DMS79 (cell line): ENCODE measurements at places on chromosomes 13 and 19.

GRCh38 chr13:56586976-56587375 is 553.7 kb upstream of the PRR20A start:
- no peak for DNase-seq

GRCh38 chr13:77583581-77583980 is 48.1 kb downstream of the SCEL start:
- no peak for DNase-seq

- DNase-seq: no peak
Observed at GRCh38 chr13:89457977-89458376, 1786.8 kb downstream of the SLITRK5 start.

DNA sequence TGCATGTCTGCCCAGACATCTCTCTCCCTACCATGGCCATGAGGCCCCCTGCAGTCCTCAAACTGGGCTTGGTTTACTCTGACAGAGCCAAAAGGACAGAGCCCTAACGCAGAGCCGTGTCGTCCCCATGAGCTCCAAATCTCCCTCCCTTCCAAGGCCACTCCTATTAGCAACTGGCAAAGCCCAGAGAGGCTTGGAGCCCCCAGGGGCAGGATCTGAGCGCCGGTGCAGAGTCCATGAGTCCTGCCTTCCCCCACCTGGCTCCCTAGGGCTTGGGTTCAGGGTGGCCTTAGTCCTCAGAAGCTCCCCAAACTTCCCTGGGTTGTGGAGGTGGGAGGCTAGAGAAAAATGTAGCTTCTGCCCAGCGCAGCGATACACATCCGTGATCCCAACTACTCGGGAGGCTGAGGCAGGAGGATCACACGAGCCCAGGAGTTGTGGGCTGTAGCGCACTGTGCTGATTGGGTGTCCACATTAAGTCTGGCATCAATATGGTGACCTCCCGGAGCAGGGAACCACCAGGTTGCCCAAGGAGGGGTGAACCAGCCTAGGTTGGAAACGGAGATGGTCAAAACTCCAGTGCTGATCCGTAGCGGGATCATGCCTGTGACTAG is 7.4 kb upstream of the PGPEP1 start:
- DNase-seq: no peak

DNA sequence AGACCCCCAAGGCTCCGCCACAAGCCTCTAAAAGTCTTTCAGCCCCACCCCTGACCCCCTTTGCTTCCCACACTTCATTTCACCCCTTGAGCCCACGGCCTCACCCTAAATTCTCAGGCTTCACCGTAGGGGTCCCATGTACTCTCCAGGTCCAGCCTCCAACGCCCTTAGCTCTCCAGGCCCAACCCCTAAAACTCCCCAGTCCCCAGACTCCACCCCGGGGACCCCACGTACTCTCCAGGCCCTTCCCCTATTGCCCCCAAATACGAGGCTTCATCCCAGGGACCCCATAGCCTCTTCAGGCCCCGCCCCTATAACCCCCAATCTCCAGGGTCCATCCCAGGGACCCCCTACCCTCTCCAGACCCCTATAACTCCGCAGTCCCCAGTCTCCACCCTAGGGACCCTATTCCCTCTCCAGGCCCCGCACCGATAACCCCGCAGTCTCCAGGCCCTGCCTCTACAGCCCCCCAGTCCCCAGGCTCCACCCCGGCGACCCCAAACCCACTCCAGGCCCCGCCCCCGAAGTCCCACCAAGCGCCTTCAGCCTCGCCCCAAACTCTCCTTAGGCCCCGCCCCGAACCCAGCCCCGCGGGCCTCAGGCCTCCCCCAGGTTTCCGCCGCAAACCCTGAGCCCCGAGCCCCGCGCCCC is 619 bp downstream of the MED16 start:
- DNase-seq: no peak

GRCh38 chr19:11024259-11024658 is 63.4 kb downstream of the SMARCA4 start:
- no peak for DNase-seq

GRCh38 chr19:1232652-1233072 is 5.1 kb downstream of the CBARP start:
- no peak for DNase-seq

DNA sequence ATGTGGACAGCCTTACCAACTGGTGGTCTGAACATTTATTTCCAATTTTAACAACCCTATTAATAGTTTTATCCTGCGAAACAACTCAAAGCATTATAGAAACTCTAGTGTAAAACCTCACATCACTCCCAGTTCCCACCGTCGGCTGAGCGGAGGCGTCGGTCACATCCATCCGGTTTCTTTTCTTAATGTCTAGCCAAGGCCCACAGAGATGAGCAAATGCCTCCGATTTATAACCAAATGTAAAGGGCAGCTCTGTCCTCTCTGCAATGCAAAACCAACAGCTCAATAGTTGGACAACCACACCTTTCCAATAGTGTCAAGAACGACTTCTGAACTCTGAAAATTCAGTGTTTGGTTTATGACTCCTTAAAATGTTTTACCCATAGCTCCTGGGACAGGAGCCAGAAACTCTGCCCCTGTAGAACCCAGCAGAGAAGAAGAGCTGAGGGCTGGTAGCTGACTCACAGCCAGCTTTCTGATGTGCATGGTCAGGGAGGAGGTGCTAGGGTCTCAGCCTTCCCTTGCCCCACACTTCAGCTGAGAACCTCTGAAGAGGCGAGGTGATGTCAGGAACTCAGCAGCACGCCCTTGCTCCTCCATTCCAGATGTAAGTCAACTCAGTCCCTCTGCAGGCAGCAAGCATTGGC is 90.2 kb upstream of the UQCRFS1 start:
- DNase-seq: no peak
